Psoas muscle (tissue), 8 donors: ENCODE measurements at places on chromosomes 11 and 22.

DNA sequence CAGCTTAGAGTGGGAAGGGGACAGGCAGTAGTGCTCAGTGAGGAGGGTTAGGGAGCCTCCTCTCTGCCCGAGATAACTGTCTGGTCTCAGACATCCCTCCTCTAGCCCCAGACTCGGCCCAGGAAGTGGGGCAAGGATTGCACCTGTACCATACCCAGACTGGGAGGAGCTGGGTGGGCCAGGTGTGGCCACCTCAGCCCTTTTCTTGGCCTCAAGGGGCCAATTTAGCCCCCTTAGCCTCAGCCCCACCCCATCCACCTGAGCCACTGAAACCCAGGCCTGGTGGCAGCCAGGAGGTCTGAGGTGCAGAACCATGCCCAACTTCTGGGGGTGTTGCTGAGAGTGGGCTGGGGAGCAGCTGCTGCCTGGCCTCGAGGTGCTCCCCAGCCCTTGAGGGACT is 6.5 kb downstream of the RELT start:
- no peak for DNase-seq

DNA sequence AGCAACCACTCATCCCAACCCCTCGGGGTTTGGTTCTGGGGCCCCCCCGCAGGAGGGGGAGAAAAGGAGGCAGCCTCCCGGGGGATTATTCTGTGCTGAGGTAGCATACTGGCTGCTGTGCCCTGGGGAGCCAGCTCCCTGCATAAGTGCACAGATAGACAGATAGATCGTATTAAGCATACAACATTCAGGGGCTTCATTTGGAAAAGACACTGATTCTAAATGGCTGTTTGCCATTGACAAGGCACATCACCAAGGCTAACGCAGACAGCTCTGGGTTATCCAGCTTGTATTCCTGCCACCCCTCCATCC is 547.9 kb downstream of the BUD13 start:
- no peak for DNase-seq

DNA sequence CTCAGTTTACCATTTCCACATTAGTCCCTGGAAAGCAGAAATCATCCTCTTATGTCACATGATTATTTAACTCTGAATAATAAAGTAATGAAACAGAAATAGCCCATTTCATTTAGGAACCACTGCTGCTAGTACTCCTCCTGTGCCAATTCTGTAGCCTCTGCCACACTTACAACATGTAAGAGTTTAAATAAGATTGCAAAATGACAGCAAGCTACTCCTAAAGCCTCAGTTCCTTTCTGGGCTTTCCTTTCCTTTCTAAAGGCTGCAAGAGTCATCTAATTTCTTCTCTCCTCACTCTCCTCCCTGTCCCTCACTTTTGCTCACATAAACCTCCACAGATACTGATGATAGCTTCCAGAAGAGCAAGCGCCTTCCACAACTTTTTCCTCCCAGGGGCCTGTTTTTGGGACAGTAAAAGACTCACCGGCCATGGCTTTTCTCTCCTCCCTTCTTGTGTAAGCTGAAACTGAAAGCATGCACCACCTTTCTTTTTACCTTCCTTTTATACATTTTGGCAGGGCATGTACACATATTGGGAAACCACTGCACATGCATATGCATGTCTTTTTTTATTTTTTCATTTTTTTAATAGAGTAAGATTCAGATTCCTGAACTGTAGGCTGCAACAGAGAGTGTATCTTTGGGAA is 38.5 kb downstream of the CARD18 start:
- DNase-seq: no peak

GRCh38 chr11:13952221-13952620 is 10.3 kb upstream of the SPON1 start:
- DNase-seq: no peak

DNA sequence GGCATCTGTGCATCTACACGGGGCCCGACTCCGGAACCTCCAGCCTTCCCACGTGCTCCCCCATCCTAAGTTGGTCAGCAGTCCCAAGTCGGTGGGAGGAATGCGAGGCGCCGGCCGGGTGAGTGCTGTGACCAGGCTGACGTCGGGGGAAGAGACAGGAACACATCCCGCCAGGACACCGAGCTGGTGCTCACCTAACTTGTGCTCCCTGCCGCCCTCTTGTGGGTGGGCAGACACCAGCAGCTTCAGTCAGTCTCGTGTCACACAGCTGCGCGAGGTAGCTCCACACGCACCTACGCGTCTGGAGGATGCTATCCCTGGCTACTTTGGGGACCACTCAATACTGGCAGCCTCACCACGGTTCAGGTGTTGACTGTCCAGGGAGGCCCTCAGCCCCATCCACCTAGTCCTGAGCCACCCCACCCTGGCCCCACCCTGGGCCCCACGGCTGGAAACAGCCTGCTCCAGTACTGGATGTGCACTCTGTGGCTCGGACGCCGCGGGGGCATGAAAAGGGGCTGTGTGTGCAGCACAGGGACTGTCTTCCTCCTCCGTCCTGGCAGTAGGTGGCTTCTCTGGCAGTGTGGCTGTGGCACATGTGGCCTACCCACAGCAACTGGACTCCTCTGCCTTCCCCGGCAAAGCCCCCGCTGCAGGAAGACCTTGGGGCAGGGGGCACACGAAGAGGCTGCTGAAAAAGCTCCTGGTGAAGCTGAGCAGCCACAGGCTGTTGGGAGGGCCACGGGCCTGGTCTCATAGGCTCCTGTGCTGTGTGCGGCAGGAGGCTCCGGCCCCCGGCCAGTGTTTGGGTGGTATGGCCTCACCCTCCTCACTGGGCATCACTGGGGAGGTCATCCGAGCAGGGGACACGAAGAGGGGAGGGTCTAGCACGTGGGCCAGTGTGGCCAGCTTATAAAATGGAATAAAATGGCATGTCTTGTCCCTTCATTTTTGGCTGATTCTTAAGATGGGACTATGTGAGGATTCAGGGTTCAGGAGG is 11.2 kb upstream of the BID start:
- DNase-seq: peak; percentile 91

- DNase-seq: no peak
These were observed 66.1 kb downstream of the CECR2 start for GRCh38 chr22:17435375-17435774.

GRCh38 chr11:69803604-69804218 is 15.5 kb downstream of the FGF3 start:
- no peak for DNase-seq

- peak; percentile 44 for DNase-seq
These were observed 513.1 kb downstream of the MIAT start for GRCh38 chr22:27170491-27170890.

DNA sequence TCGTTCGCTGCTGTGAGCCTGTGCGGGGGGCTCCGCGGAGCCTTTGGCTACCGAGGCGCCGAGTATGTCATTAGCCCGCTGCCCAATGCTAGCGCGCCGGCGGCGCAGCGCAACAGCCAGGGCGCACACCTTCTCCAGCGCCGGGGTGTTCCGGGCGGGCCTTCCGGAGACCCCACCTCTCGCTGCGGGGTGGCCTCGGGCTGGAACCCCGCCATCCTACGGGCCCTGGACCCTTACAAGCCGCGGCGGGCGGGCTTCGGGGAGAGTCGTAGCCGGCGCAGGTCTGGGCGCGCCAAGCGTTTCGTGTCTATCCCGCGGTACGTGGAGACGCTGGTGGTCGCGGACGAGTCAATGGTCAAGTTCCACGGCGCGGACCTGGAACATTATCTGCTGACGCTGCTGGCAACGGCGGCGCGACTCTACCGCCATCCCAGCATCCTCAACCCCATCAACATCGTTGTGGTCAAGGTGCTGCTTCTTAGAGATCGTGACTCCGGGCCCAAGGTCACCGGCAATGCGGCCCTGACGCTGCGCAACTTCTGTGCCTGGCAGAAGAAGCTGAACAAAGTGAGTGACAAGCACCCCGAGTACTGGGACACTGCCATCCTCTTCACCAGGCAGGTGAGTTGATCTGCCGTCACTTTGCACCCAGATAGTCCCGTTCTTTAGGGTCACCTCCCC is 1.0 kb downstream of the ADAMTS15 start:
- DNase-seq: no peak

DNA sequence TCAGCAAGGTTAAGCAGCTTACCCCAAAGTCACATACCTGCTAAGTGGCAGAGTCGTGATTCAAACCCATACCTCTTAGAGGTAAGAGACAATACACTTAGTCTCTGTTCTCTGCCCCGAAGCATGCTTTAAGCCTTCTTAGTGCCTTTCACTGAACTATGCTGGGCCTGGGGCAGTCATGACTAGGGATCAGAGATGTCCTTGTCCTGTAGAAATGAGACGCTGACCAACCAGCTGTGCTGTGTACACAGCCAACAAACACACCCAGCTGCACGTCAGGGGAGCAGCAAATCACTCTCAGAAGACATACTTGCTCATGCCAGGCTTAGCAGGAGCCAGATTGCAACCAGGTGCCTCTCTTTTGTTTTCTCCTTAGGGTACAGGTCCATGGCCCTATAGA is 255.7 kb downstream of the BUD13 start:
- no peak for DNase-seq

GRCh38 chr11:41282395-41282794 is 177.1 kb downstream of the LRRC4C start:
- no peak for DNase-seq

GRCh38 chr11:116853461-116854073 is 16.1 kb upstream of the APOA1 start:
- no peak for DNase-seq

DNA sequence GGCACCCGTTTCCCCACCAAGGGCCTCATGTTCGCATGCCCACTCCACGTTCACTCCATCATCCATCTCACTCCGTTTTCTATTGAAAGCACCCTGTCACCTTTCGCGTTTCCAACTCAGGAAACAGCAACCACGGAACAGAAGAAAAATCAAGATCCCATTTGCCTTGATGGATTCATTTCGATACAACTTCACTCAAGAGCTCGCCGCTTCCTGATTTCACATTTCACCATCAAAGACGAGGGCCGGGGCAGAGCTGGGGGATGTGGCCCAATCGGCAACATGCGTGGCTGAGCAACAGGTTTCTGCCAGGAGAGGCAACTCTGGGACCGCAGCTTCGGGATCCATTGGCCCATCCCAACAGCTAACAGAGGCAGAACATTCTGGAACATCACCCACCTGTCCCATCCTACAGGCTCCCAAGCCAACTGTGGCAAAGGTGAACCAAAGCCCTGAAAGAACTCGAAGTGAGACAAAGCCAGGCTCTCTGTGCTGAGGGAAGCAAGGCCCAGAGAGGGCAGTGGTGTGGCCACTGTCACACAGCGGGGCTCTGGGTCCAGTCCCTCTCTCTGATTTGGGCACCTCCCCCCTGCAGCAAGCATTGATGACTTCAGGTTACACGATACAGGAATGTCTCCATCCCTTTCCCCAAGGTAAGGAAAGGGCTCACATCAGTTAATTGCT is 36.2 kb upstream of the CD5 start:
- DNase-seq: no peak

DNA sequence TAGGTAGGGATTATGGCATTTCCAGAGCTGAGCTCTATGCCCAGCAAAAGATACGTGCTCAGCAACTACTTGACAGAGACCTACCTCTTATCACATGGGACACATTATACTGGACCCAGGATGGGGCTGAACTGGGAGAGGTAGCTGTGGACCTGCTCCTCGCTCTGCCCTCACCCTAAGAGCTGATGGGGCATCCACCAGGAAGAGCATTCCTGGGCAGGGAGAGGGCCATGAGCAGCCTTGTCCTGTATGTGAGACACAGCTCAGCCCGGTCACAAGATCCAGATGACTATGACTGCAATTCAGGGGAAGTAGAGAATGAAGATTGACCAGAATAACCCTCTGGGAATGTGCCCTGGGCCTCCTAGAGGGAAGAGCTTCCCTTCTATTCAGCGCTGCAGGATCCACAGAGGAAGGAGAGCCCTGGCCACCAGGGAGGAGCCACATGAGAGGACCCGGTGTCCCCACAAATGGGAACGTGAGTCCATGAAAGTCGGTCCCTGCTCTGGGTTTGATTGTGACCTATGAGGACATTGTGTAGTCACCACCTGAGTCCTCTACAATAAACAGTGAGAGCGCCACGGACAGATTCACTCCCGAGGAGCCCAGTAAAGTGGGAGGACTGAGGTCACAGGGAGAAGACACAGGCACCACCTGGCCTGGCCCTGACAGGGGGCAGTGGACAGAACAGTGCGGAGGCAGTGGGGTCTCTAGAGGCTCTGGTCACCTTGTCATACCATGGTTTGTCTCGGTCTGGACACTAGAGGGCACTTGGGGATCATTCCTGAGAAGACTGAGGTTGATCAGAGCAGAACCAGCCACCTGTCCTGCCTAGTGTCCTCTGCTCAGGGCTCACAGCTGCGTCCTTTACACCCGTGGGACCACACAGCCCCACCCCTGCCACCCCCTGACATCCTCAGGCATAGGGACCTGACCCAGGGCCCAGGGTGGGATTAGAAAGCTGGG is 99.5 kb downstream of the ZNF280B start:
- no peak for DNase-seq

- no peak for DNase-seq
These were observed 4.6 kb downstream of the ISX start for GRCh38 chr22:35070451-35071093.

- no peak for DNase-seq
These were observed 59.8 kb upstream of the WNT7B start for GRCh38 chr22:46036558-46037408.

- no peak for DNase-seq
These were observed 1804.0 kb upstream of the RAG2 start for GRCh38 chr11:38402063-38402462.

DNA sequence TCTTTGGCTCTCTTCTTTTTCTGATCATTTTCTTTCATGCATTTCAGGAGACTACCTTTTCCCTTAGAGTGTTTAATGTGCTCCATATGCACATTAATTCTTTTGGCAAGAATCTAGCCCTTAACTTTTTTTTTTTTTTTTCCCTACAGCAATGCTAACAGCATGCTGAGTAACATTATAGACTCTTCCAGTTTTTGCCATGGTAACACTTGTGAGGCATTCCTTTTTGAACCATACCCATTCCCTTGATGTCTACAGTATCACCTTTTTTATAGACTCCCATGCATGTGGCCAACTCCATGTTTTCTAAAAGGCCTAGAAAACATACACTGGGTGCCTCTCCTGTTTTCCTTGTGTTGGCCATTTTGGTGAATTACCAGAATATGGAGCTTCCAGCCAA is 2.9 kb upstream of the MRPL17 start:
- no peak for DNase-seq

DNA sequence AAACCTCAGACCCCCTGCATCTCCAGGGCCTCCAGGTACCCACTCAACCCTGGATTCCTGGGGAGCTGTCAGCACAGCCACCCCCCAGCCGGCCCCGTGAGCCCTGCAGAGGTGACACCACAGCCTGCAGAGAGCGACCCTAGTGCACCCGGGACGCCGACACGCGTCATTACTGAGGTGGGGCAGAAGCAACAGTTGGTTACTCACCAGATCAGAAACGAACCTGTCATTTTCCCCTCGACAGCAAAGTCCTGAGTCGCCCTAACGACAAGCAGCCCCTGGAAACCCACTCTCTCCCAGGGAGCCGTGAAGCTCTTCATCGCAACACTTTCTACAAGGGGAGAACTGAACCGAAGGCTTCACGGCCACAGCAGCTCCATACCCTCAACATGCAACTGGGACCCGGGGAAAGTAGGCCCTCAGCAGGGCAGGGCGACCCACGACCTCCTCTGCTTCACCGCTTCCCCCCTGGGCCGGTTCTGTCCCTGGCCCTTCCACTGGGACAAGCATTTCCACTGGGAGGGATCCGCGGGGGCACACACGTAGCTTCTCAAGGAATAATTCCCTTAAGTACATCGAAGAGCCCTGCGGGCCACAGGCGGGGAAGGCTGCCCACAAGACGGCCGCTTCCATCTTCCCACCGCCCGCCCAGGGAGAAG is 1.6 kb downstream of the BRD1 start:
- DNase-seq: no peak
